Effector CD4-positive, alpha-beta T cell (primary cell): ENCODE measurements at places on chromosomes 4 and X.

DNA sequence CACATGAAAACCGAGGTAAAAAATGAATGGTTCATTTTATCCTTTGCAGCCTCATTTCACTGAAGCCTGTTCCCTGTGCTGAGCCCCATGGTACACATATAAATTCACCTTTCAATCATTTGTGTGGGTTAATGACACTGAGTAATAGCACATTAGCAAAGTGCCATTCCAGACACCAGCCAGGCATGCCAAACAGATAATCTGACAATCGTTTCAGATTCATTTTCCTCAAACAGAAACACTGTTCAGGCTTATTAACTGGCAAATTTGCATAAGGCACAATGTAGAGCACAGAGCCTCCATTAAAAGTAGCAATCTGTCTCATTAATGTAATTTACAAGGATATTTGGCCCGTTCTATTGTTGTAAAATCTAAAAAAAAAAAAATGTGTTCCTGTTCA is 76.2 kb downstream of the UNC5C start:
- DNase-seq = no peak

DNA sequence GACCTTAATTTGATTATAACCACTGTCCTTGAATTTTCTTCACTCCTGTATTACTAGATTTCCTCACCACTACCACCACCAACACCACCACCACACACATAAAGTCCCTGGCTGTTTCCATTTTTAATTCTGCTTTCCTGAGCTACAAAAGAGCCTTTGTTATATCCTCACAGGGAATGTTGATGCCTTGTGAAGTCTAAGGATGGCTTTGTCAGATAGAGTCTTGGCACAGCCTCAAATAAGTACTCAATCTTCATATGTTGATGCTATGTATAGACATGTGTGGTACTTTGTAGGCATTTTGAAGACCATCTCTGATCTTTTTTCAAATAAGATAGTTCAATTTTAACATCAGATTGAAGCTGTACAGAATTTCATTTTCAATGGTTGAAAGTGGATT is 1016.7 kb upstream of the LCORL start:
- no peak for DNase-seq

GRCh38 chr4:66575008-66575696 is 904.9 kb upstream of the EPHA5 start:
- DNase-seq = no peak

DNA sequence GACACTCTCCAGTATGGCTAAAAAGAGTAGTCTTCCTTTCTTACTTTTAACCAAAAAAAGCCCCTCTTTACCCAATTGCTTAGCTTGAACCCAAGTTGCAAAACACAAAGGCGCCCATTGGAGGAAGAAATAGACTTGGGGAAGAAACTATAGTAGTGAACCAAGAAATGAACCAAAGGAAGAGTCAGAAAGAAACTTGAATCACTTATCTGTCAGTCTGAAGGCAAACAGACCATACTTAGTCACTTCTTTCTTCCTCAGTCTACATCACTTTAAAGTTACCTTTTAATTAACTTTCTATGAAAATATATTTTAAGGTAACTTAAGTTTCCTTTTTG is 161.4 kb upstream of the GIMD1 start:
- DNase-seq = no peak

GRCh38 chrX:13015536-13016236 is 28.7 kb downstream of the FAM9C start:
- DNase-seq = no peak

- DNase-seq = no peak
Measured at GRCh38 chr4:43402393-43402792, 509.9 kb downstream of the GRXCR1 start.

DNA sequence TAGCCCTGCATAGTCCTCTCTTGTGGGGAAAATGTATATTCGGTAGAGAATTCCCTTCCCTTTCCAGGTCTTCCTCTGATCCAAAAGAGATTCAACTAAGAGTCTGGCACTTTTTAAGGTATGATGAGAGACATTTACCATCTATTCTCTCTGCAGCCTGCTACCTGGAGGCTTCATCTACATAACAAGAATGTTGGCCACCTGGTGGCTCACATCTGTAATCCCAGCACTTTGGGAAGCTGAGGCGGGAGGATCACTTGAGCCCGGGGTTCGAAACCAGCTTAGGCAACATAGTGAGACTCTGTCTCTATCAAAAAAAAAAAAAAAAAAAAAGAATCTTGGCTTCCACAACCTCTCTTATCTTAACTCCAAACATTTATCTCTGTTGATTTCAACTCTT is 40.4 kb upstream of the NOCT start:
- no peak for DNase-seq

DNA sequence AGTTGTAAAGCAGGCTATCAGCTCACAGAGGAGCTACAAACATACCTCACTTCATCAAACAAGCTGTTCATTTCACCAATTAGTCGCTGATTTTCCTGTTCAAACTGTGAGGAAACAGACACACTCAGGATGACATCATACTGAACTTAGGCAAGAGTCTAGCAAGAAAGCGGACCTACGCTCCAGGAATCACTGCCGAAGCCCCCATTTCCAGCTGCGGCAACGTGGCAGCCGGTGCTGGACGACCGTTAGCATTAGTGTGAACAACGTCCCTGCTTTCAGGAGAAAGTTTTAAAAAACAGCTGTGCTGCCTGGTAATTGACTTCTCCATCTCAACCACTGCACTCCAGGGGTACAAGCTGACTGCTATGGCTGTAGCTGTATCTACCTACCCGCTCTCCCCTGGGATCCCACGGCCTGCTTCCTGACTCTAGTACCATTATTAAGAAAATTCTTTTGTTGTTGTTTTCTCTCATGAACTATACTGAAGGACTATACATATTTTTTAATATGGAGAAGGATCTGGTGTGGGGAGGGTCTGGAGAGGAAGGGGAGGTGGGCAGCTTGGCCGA is 38.3 kb downstream of the NSG1 start:
- no peak for DNase-seq

- no peak for DNase-seq
Measured at GRCh38 chr4:79947386-79947785, 125.6 kb downstream of the ANTXR2 start.

DNA sequence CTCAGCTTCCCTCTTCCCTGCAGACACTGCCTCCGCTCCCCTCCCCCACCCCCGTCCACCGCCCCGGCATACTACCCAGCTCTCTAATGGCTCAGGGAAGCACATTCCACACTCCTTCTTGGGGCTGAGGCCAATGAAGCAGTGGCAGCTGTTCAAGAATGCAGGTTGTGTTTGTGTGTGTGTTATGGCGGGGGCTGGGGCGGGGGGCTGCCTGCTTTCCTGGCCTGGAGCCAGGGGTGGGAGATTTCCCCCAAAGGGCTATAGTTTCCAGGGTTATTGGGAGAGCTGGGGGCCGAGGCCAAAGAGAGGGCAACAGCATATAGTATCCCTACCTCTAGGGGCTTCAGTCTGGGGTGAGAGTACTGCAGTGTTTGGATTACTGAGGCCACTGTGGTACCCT is 149.4 kb downstream of the EFNB1 start:
- no peak for DNase-seq

- DNase-seq = no peak
Measured at GRCh38 chrX:119410027-119410819, 11.1 kb downstream of the SLC25A43 start.

- DNase-seq = no peak
Measured at GRCh38 chrX:154441984-154442707, 1.8 kb upstream of the FAM50A start.

DNA sequence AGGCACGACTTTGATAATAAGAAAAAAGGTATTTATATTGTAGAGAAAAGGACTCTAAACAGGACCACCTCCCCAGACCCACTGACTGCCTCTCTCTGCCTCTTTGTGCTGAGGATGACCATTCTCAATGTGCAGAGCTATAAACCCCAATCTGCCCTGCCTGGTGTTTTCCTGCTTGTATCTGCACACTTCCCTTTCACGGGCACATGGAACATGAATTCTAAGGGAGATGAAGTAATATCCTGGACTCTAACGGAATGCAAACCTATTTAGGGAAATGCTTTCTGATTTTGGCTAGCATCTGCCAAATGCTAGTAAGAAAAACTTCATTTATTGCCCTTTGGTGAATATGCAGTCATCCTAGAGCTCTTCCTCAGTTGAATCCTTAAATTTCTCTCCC is 2.4 kb downstream of the DIPK2B start:
- no peak for DNase-seq

GRCh38 chrX:39815631-39816030 is 282.1 kb downstream of the BCOR start:
- DNase-seq = no peak

DNA sequence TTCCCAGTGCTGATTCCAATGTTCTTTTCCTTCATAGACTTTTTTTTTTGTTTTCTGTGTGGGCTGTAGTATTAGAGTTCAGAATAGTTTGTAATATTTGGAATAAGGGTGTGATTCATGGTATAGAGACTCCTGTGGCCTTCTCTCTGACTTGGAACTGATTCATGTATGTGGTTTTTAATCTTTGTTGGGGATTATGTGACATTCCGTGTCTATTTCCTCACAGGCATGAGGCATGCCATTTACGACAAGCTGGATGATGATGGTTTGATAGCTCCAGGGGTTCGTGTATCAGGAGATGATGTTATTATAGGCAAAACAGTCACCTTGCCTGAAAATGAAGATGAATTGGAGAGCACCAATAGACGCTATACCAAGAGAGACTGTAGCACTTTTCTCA is 44.4 kb downstream of the POLR2B start:
- no peak for DNase-seq

DNA sequence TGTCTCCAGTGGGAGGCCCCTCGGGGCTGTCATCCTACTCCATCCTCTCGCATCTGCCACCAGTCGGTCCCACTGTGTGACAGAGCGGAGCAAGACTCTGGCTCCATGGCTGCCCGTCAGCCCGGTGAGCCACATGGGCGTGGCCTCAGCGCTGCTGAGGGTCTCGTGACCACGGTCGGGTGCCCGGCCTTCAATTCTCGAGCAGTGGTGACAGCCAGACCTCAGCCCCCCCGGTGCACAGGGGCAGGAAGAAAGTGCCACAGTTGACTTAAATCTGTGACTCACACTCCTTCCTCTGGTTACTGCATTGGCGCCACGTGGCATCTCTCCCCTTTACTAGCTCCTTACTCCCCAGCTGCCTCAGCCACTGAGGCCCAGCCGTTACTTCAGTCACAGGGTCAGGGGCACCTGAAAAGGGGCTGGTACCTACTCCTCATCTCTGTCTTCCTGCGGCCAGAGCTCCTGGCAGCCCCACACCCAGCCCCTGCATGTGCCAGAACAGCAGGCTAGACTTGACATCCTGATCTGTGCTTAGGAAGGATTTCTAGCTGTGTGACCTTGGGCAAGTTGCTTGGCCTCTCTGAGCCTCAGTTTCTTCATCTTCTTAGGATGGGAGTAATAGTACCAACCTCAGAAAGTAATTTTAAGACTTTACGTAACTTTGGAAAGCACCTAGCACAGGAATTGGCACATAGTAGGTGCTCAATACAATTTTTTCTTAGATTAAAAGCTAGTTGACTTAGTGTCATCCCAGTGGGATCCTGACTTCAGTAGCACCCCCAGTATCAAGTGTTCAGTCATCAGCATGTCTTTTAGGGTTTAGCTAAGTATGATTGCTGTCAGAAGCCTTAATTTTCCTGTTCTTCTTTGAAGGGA is 66.1 kb downstream of the TNIP2 start:
- DNase-seq = no peak

DNA sequence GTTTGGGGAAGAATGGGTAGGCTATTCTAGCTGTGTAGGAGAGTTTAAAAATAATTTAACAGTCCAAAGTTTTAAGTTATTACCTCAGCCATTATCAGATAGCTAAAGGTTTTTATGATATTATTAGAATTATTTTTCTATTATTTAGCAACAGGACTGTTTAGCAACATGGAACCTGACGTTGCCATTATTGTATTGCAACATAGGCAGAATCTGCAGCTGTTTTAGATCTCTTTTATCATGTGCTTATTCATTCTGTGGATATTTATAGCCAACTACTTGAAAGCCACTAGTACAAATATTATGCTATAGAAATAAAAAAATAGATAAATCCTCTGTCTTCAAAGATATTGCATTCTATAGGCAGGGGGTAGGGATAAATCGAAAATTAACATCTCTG is 382.0 kb upstream of the TRAM1L1 start:
- DNase-seq = no peak

DNA sequence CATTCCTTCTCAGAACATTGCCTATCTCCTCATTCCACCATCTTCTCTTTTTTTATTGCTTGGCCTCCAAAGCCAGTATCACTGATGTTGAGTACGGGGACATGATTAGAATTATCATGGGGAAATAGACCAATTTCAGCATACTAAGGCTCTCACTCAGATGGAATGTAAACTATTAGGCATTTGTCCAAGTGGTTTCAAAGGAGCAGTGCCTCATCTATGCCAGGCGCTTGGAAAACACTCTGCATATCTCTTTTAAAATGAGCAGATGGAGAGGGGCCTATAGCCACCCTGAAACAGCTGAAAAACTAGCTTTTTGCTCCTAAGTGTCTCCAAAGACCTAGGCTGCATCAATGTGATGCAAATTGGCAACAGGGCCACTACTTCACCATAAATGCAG is 150.8 kb upstream of the DIPK2B start:
- no peak for DNase-seq

GRCh38 chr4:82747686-82748575 is 50.7 kb downstream of the SCD5 start:
- DNase-seq = no peak

DNA sequence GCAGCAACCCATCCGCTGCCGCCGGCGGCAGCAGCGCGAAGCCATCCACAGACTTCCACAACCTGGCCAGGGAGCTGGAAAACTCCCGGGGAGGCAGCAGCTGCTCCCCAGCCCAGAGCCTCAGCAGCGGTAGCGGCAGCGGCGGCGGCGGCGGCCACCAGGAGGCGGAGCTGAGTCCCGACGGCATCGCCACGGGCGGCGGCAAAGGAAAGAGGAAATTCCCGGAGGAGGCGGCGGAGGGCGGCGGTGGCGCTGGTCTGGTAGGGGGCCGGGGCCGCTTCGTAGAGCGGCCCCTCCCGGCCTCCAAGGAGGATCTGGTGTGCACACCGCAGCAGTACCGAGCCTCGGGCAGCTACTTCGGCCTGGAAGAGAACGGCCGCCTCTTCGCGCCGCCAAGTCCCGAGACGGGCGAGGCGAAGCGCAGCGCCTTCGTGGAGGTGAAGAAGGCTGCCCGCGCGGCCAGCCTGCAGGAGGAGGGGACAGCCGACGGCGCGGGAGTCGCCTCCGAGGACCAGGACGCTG is 4.9 kb downstream of the PRDM8 start:
- DNase-seq = peak; percentile 76
